Esophagus mucosa (tissue), 1 donor: ENCODE measurements at places on chromosomes 6 and 20. TPM values are rescaled to one million over a fixed set of nuclear protein-coding genes. Genes with fewer than 3 reads are reported as not detected.

HTR1B gene
- total RNA-seq = 0.08 TPM

PPP1R14C gene
- 36.0 TPM for total RNA-seq

DNA sequence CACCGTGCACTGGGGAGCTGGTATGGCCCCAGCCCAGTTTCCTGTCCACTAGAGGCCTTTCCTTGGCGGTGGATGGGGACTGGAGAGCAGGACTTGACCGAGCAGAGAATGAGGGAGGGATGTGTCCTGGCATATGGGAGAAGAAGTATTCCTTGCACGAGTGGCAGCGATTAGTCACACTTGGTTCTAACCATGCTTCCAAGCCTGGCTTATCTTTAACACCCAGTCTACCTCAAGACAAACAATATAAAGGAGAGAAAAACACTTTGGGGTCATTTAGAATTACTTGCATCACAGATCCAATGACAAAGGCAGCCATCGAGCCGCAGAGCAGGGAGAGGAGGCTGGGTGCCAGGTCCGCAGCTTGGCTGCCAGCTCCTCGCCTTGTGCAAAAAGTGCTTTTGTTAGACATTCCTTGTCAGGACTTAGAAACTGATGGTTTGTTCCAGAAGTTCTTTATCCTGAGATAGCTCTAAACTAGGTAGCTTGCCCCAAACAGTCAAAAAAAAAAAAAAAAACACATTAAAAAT is 214.9 kb upstream of the GMDS start:
- ATAC-seq = peak; percentile 25

- no peak for ATAC-seq
These were observed 383.8 kb downstream of the TFAP2A start for GRCh38 chr6:10030942-10031537.

FAM209B gene
- 0.44 TPM for total RNA-seq

DNA sequence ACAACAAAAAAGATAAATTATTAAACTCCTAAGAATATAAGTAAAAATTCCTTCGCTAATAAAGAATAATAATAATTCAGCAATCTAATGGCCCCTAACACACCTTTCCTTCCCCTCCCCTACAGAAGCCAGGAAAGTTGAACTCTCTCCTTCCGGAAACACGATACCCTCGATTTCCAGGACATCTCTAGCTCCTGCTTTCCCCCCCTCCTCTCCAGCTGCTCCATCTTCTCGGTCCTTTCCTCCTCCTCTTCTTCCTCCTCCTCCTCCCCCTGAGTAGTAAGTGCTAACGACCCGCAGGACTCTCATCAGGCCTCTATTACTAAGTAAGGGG is 603 bp downstream of the TASP1 start:
- no peak for ATAC-seq

DNA sequence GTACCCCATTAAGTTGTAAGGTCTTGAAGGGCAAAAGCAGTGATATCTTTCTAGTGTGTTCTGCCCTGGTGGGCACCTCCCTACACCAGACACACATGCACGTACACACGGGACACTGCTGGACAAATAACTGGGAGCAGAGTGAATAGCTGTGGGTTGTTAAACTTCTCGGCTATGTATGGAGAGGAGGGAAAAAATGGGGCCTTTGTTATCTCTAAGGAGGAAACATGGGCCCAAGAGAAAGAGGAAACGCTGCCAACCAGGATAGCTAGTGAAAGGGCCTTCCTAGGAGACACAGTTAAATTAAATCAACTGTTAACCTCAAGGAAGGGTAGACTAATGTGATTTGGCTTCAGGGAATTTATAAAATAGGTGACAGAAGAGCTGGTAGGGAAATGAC is 169.7 kb downstream of the MYLK4 start:
- no peak for ATAC-seq

GRCh38 chr20:1490643-1491195 is 501 bp downstream of the SIRPB2 start:
- ATAC-seq = no peak

- ATAC-seq = no peak
These were observed 79.5 kb downstream of the RNF182 start for GRCh38 chr6:14004258-14004657.

DNA sequence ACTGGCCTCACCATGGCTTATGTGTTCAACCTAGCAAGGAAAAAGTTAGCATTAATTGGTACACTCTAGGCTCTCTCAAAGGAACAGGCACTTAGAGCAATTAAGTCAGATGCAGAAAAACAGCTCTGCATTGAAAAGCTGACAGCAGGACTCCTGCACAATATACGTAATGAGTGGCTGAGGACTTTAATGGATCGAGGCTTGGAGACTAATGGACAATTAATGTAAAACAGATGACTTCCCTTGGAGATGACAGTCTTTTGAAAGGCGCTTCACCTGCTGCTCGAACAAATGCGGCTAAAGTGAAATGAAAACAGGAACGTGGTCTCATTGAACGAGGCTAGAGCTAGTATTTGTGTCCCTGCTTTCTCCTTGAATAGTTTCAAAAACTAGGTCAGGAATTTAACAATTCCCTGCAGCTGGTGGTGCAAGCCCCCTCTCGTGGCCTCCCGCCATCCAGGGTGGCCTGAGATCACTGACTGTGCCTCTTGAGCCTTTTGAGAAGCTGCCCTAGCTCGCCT is 137.1 kb downstream of the ELOVL4 start:
- ATAC-seq = no peak

DNA sequence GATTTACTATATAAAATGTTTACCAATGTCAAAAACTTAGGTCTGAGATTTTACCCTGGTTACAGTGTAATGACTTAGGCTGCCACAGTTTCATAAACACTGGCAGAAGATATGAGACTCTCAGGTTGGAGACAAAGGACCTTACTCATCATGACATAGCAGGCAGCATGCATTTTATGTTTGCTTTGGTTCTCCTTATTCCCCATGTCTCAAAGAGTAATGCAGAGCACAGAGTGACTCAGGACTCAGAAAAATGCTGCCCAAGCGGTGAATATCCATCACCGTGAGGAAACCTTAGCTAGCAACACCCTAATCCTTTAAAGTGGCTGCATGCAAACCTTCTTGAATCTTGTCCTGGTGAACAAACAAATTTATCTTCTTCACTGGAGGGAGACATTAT is 112.1 kb upstream of the EYS start:
- ATAC-seq = no peak

GRCh38 chr6:139881728-139882211 is 507.3 kb upstream of the CITED2 start:
- ATAC-seq = peak; percentile 10

- ATAC-seq = peak; percentile 76
These were observed 6.3 kb upstream of the DHX16 start for GRCh38 chr6:30678964-30679726.

SLC17A2 gene
- not detected for total RNA-seq

DNA sequence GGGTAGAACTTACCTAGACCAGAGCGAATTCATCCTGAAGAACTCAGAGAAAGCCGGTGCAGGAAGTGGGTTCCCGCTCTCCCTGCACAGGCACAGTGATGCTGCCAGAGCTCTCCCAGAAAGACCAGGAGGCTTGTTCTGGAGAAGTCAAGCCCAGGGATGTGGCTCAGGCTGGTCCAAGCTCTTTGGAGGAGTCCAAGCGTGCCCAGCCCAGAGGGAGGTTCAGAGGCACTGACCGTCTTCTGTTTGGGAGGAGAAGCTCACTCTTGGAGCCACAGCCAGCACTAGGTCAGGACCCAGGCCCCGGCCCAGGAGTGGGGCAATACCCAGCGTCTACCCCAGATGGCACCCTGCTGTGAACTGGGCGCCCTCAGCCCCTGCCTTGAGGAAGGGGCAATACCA is 1.5 kb upstream of the PMEPA1 start:
- no peak for ATAC-seq

DNA sequence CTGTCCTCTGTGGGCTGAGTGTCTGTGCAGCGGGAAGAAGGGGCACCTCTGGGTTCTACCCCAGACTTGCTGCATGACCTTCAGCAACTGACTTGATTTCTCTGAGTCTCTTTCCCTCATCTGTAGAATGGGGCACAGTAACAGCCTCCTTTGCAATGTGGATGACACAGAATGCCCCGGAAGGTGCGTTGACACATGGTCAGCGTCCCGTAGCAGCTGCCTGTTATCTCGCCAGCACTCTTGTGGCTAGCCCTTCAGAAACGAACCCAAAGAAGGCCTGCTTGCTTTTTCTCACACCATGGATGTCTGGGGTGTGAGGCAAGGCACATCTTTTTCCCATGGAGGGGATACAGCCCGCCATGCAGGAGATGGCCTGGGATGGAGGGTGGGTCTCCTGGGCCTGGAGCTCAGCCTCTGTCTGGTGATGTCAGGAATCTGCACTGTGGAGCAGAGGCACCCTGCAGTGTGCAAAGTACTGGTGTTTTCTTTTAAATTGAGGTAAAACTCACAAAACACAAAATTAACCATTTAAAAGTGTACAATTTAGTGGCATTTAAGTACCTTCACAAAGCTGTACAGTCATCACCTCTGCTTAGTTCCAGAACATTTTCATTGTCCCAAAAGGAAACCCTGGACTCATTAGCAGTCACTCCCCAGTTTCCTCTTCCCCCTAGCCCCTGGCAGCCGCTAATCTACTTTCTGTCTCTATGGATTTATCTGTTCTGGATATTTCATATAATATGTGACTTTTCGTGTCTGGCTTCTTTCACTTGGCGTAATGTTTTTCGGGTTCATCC is 59.8 kb upstream of the FAM83D start:
- ATAC-seq = no peak

DNA sequence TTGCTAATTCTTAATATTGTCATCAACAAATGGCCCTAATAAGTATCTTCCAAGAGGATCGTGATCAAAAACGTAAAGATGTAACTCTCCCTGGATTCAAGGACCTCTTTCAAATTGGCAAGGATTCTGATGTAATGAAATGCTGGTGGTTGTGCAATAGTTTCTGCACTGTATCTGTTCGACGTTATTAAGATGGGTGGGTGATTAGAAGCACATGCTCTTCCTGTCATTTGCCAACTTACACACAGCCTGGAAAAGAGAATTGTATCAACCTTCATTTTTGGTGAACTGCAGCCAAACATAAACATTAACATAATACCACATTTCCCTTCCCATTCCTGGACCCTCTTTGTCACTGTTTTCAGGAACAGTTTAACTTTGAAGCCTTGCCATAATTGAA is 9.8 kb downstream of the FOXQ1 start:
- ATAC-seq = no peak
